ENCODE measurements at places on chromosomes 1 and 21.
A peak's percentile ranks its signal among the peaks of the same experiment; 100 is the strongest.

DNA sequence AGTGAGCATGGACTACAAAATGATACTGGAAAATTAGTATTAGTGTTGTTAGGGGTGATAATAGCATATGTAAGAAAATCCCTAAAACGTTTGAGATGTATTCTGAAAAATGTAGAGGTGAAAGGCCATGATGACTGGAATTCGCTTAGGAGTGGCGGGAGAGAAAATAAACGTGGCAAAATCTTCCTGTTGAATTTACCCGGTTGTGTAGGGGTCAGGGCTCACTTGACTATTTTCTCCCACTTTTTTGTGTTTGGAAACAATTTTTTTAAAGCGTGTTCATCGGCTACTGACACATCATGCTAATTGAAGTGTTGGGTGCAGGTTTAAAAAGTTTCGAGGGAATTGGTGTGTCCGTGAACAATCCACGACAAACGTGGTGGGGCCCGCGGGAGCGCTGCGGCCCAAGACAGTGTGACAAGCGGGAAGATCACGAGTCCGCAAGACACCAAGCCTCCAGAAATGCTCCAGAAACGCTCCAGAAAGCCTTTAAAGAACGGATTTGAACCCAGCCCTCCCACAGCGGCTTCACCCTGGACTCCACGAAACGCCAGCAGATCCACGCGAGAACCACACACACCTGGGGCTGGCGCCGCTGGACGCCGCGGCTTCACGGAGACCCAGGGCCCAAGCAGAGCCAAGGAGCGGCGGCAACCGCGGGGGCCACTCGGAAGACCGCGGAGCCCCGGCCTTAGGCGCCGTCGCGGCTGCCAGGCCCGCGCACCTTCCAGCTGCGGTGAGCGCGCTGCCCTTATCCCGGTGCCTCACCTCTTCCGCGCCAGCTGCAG is 573 bp downstream of the PSMG1 start:
- DNase-seq, result no peak

GRCh38 chr1:178566187-178566586 is 53.3 kb downstream of the TEX35 start:
- DNase-seq, result peak; percentile 31

- DNase-seq, result no peak
Observed at GRCh38 chr1:80023358-80023757, 1016.8 kb upstream of the ADGRL4 start.

DNA sequence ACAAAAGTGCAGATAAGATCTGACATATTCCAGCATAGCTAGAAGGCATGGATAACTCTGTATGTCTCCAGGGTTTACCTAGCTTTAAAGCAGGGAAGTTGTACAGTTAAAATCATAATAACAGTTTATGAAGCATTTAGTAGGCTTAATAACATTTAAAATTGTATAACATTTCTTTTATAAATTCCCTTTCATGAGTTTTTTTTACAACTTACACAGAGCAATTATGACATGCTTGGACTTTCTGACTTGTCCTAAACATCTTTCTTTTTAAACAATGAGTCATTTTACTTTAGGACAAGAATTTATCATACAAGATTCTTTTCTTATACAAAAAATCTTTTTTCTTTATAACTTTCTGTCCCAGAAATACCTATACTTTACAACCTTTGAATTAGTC is 408.5 kb upstream of the NEGR1 start:
- DNase-seq, result no peak

DNA sequence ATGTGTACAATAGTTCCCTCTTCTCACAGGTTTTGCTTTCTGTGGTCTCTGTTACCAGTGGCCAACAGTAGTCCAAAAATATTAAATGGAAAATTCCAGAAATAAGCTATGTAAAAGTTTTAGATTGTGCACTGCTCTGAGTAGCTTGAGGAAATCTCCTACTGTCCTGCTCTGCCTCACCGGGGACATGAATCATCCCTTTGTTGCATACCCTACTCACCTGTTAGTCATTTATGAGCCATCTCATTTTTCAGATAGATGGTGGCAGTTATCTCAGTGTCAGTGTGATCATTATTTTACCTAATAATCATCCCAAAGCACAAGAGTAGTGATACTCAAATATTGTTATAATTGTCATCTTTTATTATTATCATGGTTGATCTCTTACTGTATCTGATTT is 688.1 kb downstream of the PLA2G4A start:
- DNase-seq, result peak; percentile 12

DNA sequence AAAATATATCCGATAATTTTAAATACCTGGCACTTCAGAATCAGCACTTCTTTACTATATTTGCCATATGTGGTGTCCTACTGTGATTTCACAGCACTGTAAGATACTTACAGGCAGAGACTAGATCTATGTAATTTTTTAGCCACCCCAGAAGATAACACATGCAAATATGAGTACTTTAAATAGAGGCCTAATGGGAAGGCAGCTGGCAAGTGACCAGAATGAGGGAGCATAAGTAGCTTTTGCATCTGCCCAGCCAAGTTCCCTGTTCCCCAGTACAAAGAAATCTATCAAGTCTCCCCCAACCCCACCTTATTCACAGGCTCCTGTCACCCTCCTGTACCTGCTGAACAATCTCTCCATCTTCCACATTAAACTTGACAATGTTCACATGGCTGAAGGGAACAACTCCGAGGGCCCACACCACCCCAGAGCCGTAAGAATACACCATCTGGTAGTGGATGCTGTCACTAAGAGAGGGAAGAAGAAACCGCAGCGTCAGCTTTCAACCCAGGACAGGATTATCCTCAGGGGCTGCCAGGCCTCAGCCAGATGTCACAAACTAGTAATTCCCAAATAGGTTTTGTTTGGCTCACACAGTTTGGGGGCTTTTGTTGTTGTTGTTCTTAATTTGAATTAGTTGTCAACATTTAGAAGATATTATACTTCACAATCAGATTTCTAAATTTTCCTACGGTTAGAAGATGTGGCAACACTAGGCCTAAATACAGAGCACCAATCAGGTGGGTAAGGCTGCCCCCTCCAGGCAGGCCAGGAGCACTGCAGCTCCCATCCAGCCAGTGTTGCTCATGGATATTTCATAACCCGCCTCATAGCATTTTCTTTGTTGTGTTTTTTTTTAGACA is 10.4 kb downstream of the EMC1 start:
- peak; percentile 65 for DNase-seq

DNA sequence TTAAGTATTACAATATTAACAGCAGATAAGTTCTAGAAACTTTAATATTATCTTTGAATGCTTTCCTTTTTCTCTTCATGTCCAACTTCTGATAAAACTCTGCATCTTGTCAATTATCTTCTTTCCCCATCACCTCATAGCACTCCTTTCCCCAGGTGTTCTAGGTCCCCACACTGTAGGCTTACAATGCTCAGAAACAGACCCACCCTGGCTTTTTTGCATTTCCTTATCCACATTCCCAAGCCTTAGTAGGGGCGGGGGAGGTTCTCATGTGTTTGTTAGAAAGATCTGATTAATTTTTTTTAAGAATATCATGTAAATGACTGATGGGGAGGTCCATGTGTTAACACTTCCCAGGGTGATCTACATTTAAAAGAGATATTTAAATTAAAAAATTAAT is 63.9 kb downstream of the PLPPR4 start:
- no peak for DNase-seq

DNA sequence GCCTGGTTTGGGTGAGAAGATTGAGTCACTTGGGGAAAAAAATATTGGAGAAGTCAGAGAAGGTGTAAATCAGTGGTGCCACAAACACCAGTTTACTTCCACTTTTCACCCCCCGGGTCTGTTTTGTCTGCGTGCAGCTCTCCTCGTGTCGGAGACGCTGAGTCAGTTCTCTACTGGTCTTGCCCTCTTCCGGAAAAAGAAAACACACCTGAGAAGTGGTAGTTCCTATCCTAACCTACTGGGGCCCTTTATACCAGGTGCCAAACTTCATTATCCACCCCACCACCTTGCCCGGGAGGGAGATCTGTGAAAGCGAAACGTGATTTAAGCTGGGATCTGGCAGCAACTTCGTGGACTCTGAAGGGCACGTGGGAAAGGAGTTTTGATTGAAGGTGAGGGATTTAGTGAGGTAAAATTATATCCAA is 855 bp upstream of the IVNS1ABP start:
- DNase-seq, result peak; percentile 54

DNA sequence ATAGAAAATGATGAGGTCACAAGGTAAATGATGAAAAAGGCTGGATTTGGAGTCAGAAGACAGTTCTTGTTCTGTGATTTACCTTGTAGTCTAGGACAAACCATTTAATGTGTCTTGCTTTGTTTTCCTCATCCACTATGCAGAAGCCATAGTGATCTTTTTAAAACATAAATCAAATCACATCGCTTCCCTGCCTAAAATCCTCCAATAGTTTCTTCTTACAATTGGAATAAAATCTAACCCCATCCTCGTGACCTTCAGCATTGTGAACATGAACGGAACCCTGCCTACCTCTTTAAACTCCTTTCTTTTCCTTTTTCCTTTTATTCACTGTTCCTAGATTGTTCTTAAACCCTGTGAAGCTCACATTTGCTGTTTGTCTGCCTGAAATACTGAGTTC is 204.9 kb upstream of the SAMSN1 start:
- no peak for DNase-seq

DNA sequence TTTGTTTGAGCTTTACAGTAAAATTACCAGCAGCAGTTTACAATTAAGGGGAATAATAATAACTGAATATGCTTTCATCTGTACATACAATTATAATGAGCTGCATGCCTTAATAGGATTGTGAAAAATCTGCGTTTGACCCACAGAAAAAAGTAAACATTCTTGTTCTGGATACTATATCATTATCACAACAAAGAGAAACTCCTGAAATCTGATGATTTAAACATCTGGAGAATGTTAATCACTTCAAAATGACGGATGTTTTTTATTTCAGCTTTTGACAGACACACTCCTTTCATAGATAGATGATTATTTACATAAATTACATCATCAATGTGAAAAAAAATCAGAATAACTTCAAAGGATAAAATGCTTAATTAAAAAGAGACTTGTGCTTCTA is 58.5 kb downstream of the TYW3 start:
- DNase-seq, result no peak

GRCh38 chr1:6723621-6724428 is 22.2 kb upstream of the DNAJC11 start:
- no peak for DNase-seq

- peak; percentile 65 for DNase-seq
Observed at GRCh38 chr1:172286629-172287076, 133.8 kb upstream of the C1orf105 start.

GRCh38 chr1:232038706-232039677 is 412.4 kb downstream of the DISC1 start:
- peak; percentile 47 for DNase-seq

- peak; percentile 41 for DNase-seq
Observed at GRCh38 chr1:200342511-200343311, 67.1 kb downstream of the ZNF281 start.

DNA sequence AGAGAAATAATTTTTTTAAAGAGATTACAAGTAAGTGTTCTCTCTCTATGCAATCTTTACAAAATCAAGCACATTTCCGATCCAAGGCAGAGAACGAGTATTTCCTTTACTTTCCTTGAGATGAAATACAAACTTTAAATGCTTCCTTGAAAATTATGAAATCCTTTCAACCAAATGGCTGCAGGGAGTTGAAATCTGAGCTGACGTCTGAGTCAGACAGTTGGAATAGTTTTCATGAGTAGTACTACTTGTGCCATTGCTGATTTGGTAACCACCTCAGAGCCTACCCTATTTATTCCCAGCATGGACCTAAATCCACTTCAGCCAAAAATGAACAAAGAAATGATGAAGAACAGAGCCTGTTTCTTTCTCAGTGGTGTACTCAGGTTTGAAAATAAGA is 183.6 kb downstream of the GIPC2 start:
- peak; percentile 51 for DNase-seq

DNA sequence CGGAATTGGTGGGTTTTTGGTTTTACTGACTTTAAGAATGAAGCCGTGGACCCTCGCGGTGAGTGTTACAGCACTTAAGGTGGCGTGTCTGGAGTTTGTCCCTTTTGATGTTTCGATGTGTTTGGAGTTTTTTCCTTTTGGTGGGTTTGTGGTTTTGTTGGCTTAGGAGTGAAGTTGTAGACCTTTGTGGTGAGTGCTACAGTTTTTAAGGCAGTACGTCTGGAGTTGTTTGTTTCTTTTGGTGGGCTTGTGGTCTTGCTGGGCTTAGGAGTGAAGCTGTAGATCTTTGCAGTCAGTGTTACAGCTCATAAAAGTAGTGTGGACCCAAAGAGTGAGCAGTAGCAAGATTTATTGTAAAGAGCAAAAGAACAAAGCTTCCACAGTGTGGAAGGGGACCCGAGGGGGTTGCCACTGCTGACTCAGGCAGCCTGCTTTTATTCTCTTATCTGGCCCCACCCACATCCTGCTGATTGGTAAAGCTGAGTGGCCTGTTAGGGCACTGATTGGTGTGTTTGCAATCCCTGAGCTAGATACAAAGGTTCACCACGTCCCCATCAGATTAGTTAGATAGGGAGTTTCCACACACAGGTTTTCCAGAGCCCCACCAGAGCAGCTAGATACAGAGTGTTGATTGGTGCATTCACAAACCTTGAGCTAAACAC is 20.9 kb downstream of the HENMT1 start:
- DNase-seq, result no peak

DNA sequence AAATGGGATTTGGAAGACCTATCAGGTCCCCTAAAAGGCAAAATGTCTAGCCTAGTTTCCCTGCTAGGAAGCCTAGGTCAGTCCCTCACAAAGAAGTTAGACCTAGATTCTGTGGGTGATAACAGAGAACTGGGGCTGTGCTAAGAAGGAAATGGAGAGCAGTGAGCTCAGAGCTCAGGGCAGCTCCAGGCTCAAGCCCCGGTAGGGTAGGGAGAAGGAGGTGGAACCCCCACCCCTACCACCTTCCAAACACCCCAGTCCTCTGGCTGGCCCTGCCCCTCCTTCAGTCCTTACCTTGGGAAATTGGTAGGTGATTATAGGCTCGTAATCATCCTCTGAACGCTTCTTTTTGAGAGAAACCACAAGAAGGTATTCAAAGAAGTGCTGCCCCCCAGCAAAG is 1.1 kb downstream of the DENND2D start:
- no peak for DNase-seq

DNA sequence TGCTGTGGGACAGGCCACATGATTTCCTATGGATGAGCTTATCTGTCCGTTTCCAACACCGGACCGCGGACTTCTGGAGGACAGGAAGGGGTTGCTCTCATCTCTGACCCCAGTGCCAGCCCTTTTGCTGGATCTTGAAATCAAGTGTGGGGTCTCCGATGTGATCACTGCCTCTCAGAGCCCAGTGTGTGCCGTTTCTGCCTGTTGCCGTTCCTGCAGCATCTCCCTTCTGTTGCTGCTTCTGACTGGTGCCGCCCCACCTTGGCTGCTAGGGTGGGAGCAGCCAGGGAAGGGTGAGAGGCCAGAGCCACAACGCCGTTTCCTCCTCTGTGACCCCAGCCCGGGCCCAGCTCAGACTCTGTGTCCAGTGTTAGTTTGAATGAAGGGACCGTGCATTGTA is 67.3 kb upstream of the WNT4 start:
- no peak for DNase-seq

- peak; percentile 53 for DNase-seq
Observed at GRCh38 chr1:99963041-99963795, 6.6 kb upstream of the SLC35A3 start.

GRCh38 chr1:167936930-167937708 is at the start of gene MPC2:
Gene MPC2 (minus strand): TSS chr1:167937072. CDS start chr1:167935841, 1,231 bp downstream.
- peak; percentile 74 for DNase-seq

- DNase-seq, result no peak
Observed at GRCh38 chr1:20087668-20088067, 17.7 kb downstream of the PLA2G5 start.
